ENCODE measurements at places on chromosomes 1 and 21.

- DNase-seq, result no peak
Measured at GRCh38 chr1:8545078-8545477, 227.2 kb downstream of the SLC45A1 start.

DNA sequence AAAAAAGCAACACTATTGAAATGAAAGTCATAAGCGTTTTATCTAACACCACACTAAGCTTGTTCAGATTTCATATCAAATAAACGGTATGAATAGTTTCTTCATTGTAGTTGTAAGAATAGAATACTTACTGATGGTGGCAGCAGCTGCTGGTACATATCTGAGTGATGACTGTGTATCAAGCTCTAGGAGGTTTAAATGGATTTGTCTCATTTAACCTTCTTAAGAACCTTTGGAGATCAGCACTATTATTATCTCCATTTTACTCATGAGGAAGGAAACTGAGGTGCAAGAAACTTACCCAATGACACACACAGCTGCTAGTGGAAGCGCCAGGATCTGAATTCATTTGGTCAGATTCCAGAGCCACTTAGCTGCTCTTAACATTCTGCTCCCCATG is 104.0 kb downstream of the EIF4G3 start:
- no peak for DNase-seq

- no peak for DNase-seq
Measured at GRCh38 chr1:180928331-180929230, 15.9 kb downstream of the KIAA1614 start.

GRCh38 chr21:37899146-37899545 is 17.1 kb downstream of the KCNJ6 start:
- DNase-seq, result no peak

- DNase-seq, result no peak
Measured at GRCh38 chr1:208369045-208369444, 124.9 kb upstream of the PLXNA2 start.
